ENCODE measurements at places on chromosomes 16 and 17.
A peak's percentile ranks its signal among the peaks of the same experiment; 100 is the strongest.

DNA sequence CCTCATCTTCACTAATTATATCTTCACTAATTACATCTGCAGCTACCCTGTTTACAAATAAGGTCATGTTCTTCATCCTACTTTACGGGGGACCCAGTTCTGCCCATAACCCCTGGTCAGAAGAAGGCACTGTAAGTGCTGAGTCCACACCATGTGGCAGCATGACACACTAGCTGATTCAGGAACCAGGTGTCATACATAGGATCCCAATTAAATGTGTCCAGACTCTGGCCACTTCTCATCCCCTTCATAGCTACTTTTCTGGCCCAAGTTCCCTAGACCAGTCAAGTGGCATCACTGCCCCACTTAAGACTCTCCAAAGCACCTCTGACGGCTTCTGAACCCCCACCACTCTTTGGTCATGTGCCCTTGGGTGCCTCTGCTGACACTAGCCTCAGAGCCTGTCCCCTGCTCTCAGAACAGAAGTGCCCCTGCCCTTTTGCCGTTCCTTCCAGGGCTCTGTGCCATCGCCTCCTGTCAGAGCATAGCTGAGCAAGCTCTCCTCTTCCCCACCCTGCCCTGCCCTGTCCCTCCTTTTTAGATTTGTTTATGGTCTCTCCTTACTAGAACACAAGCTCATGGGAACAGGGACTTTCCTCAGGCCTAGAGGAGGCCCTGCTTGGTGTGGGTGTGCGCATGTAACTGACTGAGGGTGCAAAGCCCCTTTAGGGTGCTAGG is 61.1 kb downstream of the B9D1 start:
- no peak overlapping the region for H3K4me3 ChIP-seq
- no peak for DNase-seq
- peaks cover 31% of the 10 kb centered on the region for H3K4me1 ChIP-seq

DNA sequence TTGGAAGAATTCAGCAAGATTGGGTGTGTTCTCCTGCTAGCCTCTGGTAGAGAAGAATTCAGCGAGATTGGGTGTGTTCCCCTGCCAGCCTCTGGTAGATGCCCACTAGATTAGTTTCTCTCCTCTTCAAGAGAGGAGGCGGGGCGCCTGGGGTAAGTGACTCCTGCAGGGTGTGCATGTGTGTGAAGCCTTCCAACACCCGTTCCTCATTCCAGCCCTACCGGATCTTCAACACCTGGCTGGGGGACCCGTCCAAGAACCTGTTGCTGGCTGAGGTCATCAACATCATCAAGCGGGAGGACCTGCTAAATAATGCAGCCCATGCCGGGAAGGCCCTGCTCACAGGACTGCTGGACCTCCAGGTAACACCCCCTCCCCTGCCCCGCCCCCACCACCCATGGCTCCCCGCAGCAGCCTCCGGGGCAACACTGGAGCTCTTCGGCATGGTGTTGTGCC is 21.3 kb downstream of the TMEM186 start:
- H3K36me3 ChIP-seq: peaks cover 5% of the 10 kb centered on the region
- no peaks in the 10 kb centered on the region for H3K4me1 ChIP-seq
- H3K27ac ChIP-seq: no peak overlapping the region
- no peak for DNase-seq
- no peaks in the 10 kb centered on the region for H3K27me3 ChIP-seq
- no peak overlapping the region for H3K4me3 ChIP-seq

GRCh38 chr16:48282636-48283263 is 35.4 kb upstream of the ABCC11 start:
- H3K4me3 ChIP-seq: no peak overlapping the region
- H3K27me3 ChIP-seq: no peaks in the 10 kb centered on the region
- peaks cover 19% of the 10 kb centered on the region for H3K4me1 ChIP-seq
- H3K36me3 ChIP-seq: peaks cover 52% of the 10 kb centered on the region
- no peak for DNase-seq
- no peak overlapping the region for H3K27ac ChIP-seq

GRCh38 chr17:27912964-27913363 is 19.8 kb upstream of the LYRM9 start:
- no peak for DNase-seq
- H3K27me3 ChIP-seq: peaks cover 2% of the 10 kb centered on the region
- no peak overlapping the region for H3K27ac ChIP-seq
- H3K36me3 ChIP-seq: no peaks in the 10 kb centered on the region

DNA sequence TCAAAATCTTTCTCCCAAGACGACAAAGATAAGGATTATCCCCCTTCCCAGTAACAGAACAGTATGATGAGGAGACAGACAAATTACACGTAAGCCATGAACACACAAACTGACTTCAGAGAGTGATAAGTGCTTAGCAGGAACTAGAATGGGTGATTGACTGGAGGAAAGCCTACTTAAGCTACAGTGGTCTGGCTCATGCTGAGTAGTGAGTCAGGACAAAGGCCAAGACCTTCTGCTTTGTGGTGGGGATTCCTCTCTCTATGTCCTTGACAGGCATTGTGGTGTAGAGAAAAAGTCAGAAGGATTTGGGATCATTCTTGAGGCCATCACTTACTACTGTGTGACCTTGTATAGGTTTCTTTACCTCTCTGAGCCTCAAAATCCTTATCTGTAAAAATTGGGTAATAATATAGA is 381.9 kb upstream of the CCL2 start:
- H3K4me3 ChIP-seq: no peak overlapping the region
- H3K36me3 ChIP-seq: no peaks in the 10 kb centered on the region
- no peak overlapping the region for H3K27ac ChIP-seq
- no peaks in the 10 kb centered on the region for H3K4me1 ChIP-seq
- peaks cover 10% of the 10 kb centered on the region for H3K27me3 ChIP-seq

GRCh38 chr16:61324044-61324443 is 712.2 kb downstream of the CDH8 start:
- DNase-seq: no peak
- H3K36me3 ChIP-seq: peaks cover 2% of the 10 kb centered on the region
- H3K27ac ChIP-seq: no peak overlapping the region

DNA sequence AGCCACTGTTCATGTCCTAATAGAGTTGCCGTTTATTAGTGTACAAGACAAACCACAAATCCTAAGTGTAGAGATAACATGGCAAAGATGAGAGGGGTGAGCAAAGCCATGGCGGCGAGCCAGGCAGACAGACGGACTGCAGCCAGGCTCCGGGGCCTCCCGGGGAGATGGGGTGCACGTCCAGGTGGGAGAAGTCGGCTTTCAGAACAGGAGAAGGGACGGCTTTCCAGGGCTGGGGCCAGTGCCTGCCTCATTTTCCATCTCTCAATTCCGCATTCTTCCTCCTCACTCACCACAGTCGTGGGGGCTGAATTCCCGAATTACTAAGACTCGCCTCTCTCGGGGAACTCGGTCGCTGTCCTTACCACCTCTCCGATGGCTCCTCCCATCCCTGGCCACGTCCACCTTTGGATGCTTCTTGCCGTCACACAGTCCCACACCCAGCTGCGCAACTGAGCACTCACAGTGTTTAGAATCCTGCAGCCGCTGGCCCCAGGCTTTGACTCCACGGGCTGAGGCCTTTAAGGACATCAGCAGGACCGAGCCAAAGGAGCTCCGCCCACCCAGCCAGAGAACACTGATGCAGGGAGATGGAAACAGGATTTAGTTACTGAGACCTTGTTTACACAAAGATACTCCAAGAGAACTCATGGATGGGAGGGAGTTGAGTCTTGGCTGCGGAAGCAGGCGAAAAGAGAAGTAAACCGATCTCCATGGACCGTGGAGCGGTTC is 59.7 kb downstream of the RNF112 start:
- no peaks in the 10 kb centered on the region for H3K36me3 ChIP-seq
- DNase-seq: no peak
- H3K27ac ChIP-seq: no peak overlapping the region
- H3K4me1 ChIP-seq: no peaks in the 10 kb centered on the region
- H3K27me3 ChIP-seq: peaks cover 4% of the 10 kb centered on the region

DNA sequence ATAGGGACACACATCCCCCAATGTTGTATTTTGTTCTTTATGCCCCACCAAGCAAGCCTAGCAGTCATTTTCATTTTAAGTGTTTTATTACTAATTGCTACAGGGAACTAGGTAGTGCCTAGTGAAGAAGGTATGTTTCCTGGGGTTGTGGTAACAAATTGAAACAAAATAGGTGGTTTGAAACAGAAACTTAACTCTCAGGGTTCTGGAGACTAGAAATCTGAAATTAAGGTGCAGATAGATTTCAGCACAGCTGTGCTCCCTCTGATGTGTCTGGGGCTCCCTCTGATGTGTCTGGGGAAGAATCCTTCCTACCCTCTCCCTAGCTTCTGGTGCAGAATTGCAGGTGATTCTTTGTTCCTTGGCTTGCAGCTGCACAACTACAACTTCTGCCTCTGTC is 390.1 kb downstream of the ZFHX3 start:
- H3K4me1 ChIP-seq: peaks cover 32% of the 10 kb centered on the region
- no peaks in the 10 kb centered on the region for H3K27me3 ChIP-seq
- peak overlapping the region; percentile 24 for H3K4me3 ChIP-seq

DNA sequence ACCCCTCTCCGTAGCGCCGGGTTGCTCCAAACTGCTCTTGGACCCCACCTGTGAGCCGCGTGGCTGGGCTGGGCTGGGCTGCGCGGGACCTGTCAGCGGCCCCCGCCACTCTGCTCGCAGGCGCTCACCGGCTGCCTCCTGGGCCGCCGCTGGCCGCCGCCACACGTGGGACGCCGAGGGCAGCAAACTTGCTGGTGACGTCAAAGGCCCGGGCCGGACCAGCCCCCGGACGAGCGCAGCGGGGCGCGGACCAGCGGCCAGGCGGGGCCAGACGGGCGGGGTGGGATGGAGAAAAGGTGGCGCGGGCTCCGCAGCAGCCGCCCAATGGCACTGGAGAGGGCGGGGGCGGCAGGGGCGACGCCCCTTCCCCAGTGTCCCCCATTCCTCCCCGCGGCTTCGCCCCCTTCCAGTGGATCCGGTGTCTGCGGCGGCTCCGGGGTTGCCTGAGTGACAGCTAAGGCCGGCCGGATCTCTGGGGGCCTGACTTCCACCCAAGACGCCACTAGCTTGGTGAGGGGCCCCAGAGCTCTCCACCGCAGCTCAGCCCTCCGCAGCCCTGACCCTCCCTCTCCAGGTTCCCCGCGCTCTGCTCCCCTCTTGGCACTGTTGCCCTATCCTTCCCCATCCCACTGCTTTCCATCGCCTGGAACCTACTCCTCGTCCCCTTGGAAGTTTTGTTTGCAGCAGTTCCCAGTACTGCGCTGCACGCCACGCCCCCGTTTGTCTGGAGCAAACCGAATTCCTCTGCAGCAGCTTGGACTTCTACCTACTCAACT is at the start of gene HS3ST3A1:
HS3ST3A1 (minus strand) TSS at position 154 of the 776 bp plus-strand sequence. CDS start 800 bp downstream, outside the sequence.
- H3K4me3 ChIP-seq: peak within 1 kb of the TSS; percentile 22
- peaks cover 1% of the 10 kb centered on the region for H3K36me3 ChIP-seq
- peaks cover 8% of the 10 kb centered on the region for H3K4me1 ChIP-seq
- no peak within 1 kb of the TSS for H3K27ac ChIP-seq
- H3K27me3 ChIP-seq: peaks cover 57% of the 10 kb centered on the region

- H3K4me3 ChIP-seq: no peak overlapping the region
- no peaks in the 10 kb centered on the region for H3K36me3 ChIP-seq
- peaks cover 7% of the 10 kb centered on the region for H3K4me1 ChIP-seq
- H3K27me3 ChIP-seq: peaks cover 9% of the 10 kb centered on the region
- DNase-seq: no peak
Observed at GRCh38 chr17:31579265-31579664, 187.8 kb downstream of the RAB11FIP4 start.

GRCh38 chr17:61196302-61196704 is 203.3 kb upstream of the TBX2 start:
- peaks cover 4% of the 10 kb centered on the region for H3K36me3 ChIP-seq
- H3K27me3 ChIP-seq: no peaks in the 10 kb centered on the region
- no peaks in the 10 kb centered on the region for H3K4me1 ChIP-seq
- no peak overlapping the region for H3K27ac ChIP-seq

- H3K4me3 ChIP-seq: no peak overlapping the region
- no peak for DNase-seq
- H3K27me3 ChIP-seq: peaks cover 2% of the 10 kb centered on the region
- H3K36me3 ChIP-seq: no peaks in the 10 kb centered on the region
- no peaks in the 10 kb centered on the region for H3K4me1 ChIP-seq
Observed at GRCh38 chr17:16889088-16889465, 82.8 kb downstream of the TNFRSF13B start.

DNA sequence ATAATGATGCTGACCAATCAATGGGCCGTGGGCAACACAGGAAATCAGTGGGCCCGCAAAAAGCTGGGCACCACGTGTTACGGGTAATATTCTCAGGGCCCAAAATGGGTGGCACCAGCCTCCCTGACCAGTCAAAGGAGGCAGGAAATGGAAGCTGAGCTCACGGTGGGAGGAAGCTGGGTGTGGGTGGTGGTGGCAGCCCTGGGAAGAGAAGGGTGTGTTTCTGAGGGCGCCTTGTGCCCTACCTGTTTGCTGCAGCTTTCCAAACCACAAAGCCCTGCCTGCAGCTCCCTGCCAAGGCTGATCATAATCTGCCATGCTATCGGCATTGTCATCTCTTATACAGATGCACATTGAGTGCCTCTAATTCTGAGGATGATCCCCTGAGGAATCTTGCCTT is 457.9 kb downstream of the SLC39A11 start:
- DNase-seq: peak; percentile 42
- H3K27me3 ChIP-seq: no peaks in the 10 kb centered on the region
- peak overlapping the region; percentile 1 for H3K27ac ChIP-seq
- H3K4me1 ChIP-seq: peaks cover 14% of the 10 kb centered on the region
- no peaks in the 10 kb centered on the region for H3K36me3 ChIP-seq

GRCh38 chr16:20042848-20043247 is 30.8 kb downstream of the GPR139 start:
- DNase-seq: no peak
- H3K36me3 ChIP-seq: no peaks in the 10 kb centered on the region
- H3K4me3 ChIP-seq: no peak overlapping the region
- H3K27ac ChIP-seq: no peak overlapping the region
- H3K4me1 ChIP-seq: no peaks in the 10 kb centered on the region
- H3K27me3 ChIP-seq: no peaks in the 10 kb centered on the region

DNA sequence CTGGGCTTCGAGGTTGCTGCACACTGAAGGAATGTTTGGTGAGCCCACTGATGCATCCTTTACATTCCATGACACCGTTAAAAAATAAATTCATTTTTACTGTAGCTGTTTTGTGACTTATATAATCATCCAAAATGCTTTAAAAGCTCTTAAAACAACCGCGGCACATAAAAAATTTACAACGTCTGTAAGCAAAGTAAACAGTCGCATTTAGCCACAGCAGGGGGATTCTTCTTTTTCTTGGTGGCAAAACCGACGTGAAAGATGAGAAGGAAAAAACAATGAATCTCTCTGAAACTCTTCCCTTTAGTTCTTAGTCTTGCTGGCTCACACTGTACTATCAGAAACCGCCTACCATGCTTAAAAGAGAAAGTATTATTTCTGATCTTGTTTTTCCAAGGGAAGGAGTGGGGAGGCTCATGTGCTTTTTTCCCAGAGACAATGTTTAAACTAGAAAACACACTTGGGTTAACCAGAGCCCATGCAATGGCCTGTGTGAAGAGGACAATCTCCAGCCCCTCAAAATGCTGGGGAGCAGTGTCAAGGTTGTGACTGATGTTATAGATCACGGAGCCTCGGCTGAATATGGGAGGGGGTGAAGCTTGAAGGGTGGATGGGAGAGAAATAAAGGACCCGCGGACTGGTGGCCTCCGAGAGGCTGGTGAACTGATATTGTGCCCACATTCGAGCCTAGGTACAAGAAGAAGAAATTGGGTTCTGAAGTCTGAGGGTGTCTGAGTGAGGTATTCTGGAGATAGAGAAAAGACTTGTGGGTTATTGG is 91.1 kb downstream of the IRF8 start:
- no peaks in the 10 kb centered on the region for H3K36me3 ChIP-seq
- peaks cover 18% of the 10 kb centered on the region for H3K27me3 ChIP-seq
- no peak overlapping the region for H3K4me3 ChIP-seq
- no peak for DNase-seq

GRCh38 chr16:13139661-13140241 is 238.4 kb downstream of the SHISA9 start:
- H3K36me3 ChIP-seq: no peaks in the 10 kb centered on the region
- H3K4me3 ChIP-seq: no peak overlapping the region
- no peak overlapping the region for H3K27ac ChIP-seq

- H3K4me3 ChIP-seq: no peak overlapping the region
- peaks cover 8% of the 10 kb centered on the region for H3K4me1 ChIP-seq
- H3K27me3 ChIP-seq: no peaks in the 10 kb centered on the region
- DNase-seq: no peak
Observed at GRCh38 chr16:57759541-57760356, 24.2 kb downstream of the KATNB1 start.

Data from activated CD8-positive, alpha-beta memory T cell treated with anti-CD3 and anti-CD28 coated beads, Interleukin-2, amount 10 ng/mL, durations not matched to agents 7 days and 5 days (primary cell).